Thyroid gland (tissue), 4 donors: ENCODE measurements at places on chromosomes 16 and 17. TPM values are rescaled to one million over a fixed set of nuclear protein-coding genes. Genes with fewer than 3 reads are reported as not detected.

DNA sequence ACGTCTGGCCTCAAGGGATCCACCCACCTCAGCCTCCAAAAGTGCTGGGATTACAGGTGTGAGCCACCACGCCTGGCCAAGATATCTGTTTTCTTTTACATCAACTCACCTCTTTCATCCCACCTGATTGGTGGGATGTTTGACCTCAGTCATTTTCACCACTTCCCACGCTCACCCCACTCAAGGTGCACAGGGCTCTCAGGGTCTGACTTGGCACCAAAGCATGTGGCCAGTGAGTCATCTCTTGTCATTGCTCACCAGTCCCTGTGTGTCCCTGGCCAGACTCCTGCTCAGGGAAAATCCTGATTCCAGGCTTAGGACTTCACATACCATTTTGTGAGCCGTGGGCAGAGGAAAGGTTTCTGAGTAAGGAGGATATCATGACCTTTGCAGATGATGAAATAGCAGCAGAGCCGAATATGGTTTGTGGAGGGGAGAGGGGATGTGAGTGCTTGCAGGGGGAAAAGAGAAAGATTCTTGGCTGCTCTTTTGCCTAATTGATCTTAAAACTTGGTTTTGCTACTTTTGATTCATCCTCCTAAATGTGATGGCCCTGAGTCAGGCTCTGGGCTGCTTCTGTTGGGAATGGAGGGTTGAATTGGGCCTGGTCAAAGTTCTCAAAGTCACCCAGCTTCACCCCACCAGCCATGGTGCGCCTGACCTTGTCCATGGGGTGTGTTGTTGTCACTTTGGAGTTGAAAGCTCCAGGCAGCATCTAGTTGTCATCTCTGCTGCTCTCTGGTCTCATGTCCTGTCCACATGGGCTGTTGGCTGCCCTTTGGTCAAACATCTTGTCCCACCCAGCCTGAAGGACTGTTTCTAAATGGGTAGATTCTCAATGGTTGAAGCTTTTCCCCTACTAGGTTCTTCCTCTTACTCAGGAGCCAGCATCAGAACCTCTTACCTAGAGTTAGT is 6.0 kb upstream of the KCNH6 start:
- no peaks in the 10 kb centered on the region for H3K4me1 ChIP-seq
- H3K4me3 ChIP-seq = no peak overlapping the region
- no peaks in the 10 kb centered on the region for H3K36me3 ChIP-seq

KRTAP4-9 gene
- not detected for total RNA-seq

DNA sequence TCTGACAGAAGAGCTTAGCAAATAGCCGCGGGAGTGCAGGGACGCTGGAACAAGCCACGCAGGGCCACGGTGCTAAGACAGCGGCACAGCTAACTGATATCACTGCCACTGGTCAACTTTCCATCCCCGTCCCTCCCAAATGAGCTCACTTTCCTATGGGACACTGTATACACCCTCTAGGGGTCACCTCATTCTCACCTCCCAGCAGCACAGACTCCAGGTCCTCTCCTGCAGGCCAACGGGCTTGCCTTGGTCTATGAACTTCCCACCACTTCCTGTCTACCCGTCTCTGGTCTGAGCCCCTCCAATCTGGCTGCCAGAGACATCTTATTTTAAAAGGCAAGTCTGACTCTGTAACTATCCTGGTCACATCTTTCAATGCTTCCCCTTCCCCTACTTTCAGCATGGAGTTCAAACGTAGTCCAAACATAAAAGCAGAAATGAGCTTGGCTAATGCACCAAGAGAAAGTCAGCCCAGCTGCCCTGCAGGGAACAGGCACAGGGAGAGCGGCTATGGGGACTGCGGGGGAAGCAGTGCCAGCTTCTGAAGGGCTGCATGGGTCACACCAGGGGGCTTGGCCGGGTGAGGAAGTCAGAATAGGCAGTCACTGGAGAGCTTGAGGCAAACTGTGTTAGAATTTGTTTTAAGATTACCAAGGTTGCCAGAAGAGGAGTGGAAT is 26.3 kb upstream of the SLC38A8 start:
- no peaks in the 10 kb centered on the region for H3K4me1 ChIP-seq
- DNase-seq = no peak
- H3K36me3 ChIP-seq = peaks cover 81% of the 10 kb centered on the region
- H3K27me3 ChIP-seq = no peaks in the 10 kb centered on the region

DNA sequence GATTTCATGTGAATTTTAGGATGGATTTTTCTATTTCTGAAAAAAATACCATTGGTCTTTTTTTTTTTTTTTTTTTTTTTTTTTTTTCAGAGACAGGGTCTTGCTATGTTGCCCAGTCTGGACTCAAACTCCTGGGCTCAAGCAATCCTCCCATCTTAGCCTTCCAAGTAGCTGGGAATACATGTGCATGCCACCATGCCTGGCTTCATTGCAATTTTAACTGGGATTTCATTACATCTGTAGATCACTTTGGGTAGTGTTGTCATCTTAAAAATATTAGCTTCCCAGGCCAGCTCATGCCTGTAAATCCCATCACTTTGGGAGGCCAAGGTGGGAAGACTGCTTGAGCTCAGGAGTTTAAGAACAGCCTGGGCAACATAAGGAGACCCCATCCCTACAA is 54.8 kb downstream of the TOM1L2 start:
- no peak overlapping the region for H3K4me3 ChIP-seq
- no peak overlapping the region for H3K27ac ChIP-seq
- no peaks in the 10 kb centered on the region for H3K36me3 ChIP-seq
- peaks cover 38% of the 10 kb centered on the region for H3K4me1 ChIP-seq
- H3K27me3 ChIP-seq = no peaks in the 10 kb centered on the region
- DNase-seq = no peak

GRCh38 chr17:21375757-21376080 is 438 bp upstream of the KCNJ12 start:
- H3K27me3 ChIP-seq = no peaks in the 10 kb centered on the region
- H3K27ac ChIP-seq = no peak overlapping the region
- H3K36me3 ChIP-seq = no peaks in the 10 kb centered on the region
- no peak overlapping the region for H3K4me3 ChIP-seq
- peaks cover 45% of the 10 kb centered on the region for H3K4me1 ChIP-seq
- DNase-seq = no peak

RNF43 gene
- 4.8 TPM for total RNA-seq

DNA sequence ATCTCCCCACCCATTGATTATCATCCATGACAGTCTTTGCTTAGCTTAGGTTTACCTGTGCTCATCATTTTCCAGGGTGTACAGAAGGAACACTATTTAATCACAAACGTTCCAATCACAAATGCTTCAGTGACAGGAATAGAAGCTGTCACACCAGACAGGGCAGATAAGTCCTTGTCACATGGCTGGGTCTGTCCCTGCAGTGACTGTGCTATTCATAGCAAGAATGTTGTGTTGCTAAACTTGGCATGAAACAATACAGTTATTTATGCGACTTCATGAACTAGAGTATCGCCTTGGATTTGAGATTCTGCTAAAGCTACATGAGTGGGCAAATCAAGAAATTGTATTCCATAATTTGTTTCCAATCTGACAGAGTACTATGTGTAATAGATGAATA is 108.4 kb downstream of the CDH13 start:
- H3K4me3 ChIP-seq = no peak overlapping the region
- no peak overlapping the region for H3K27ac ChIP-seq
- no peaks in the 10 kb centered on the region for H3K36me3 ChIP-seq
- no peaks in the 10 kb centered on the region for H3K4me1 ChIP-seq
- no peaks in the 10 kb centered on the region for H3K27me3 ChIP-seq

- H3K4me1 ChIP-seq = no peaks in the 10 kb centered on the region
- no peak overlapping the region for H3K27ac ChIP-seq
- DNase-seq = no peak
- no peaks in the 10 kb centered on the region for H3K27me3 ChIP-seq
Measured at GRCh38 chr16:86261379-86261778, 248.9 kb upstream of the FOXF1 start.

- no peak for DNase-seq
- no peaks in the 10 kb centered on the region for H3K4me1 ChIP-seq
- H3K27me3 ChIP-seq = no peaks in the 10 kb centered on the region
- H3K36me3 ChIP-seq = no peaks in the 10 kb centered on the region
Measured at GRCh38 chr17:13320046-13320785, 281.5 kb downstream of the HS3ST3A1 start.

DNA sequence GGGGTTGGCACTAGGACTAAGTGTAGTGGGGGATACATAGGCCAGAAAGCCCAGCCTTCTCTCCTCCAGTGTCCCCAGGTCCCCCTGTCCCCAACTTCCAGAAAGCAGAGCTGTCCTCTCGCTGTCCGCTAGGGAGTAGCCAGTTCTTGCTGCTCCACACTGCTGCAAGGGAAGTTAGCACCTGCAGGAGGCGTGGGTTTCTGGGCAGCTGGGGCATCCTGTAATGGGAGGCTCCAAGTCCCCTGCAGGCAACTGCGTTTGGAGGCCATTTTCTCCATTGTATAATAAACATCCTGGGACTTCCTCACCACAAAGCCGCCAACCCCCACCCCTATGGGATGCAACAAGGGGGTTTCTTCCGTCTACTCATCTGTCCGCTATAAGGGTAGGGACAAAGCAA is 1.7 kb downstream of the RPRML start:
- H3K4me3 ChIP-seq = no peak overlapping the region
- H3K36me3 ChIP-seq = no peaks in the 10 kb centered on the region
- peaks cover 13% of the 10 kb centered on the region for H3K27me3 ChIP-seq
- H3K4me1 ChIP-seq = peaks cover 17% of the 10 kb centered on the region
- peak; percentile 18 for DNase-seq
- no peak overlapping the region for H3K27ac ChIP-seq

DNA sequence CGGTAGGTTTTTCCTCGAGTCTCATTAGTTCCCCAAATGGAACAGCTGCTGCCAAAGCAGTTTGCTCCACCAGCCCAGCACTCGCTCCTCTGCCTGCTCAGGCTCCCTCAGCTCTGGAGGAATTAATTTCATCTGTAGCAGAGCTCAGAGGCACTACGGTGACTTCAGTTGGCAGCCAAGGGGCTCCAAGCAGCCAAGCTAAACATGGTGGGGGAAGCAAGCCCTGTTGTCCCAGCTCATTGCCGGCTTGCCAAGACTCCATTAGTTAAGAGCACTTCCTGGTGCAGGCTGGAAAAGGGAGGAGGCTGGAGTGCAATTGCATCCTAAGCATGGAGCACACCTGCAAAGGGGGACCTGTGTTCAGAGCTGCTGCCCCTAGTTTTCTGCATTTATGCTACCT is 78.7 kb upstream of the GPRC5B start:
- DNase-seq = no peak
- H3K36me3 ChIP-seq = no peaks in the 10 kb centered on the region
- no peaks in the 10 kb centered on the region for H3K4me1 ChIP-seq

CIBAR2 gene
- not detected for total RNA-seq

DNA sequence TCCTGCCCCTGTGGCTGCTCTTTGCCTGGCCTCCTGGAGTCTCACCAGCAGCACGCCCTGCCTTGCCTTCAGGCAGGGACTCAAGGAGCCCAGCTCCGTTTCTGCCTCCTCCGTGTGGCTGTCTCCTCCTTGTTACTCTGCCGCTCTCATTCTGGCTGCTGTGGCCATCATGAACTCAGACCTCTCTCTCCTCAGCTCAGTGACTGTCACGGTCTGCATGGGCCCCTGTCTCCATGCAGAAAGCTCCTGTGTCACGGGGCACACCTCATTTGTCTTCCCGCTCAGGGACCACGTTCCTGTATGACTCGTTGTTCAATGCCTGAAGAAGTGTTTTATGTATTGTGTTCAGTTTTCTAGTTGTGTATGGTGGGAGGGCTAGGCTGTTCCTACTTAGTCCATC is 25.3 kb downstream of the RPTOR start:
- no peaks in the 10 kb centered on the region for H3K27me3 ChIP-seq
- no peak overlapping the region for H3K4me3 ChIP-seq
- no peaks in the 10 kb centered on the region for H3K36me3 ChIP-seq
- peaks cover 17% of the 10 kb centered on the region for H3K4me1 ChIP-seq

ENO3 gene
- 8.8 TPM for total RNA-seq

MFAP4 gene
- 43.6 TPM for total RNA-seq

DNA sequence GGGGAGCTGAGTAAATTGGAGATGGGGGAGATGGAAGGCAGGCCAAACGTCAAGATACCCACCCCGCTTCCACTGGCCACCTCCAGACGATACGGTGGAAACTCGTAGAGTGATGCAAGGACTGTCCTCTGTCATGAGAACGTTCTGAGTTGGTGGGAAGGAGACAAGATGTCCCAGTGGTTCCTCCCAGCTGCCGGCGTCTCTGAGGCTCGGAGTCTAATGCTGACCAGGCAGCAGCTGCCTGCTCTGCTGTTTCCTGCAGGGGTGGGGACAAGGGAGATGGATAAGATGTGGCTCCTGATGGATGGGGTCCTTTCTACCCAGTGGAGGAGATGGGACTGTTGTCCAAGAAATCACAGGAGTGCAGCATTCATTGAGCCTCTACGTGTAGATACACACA is 28.2 kb upstream of the C1QL1 start:
- H3K27me3 ChIP-seq = no peaks in the 10 kb centered on the region
- no peak overlapping the region for H3K27ac ChIP-seq
- no peaks in the 10 kb centered on the region for H3K36me3 ChIP-seq
- H3K4me3 ChIP-seq = no peak overlapping the region

GRCh38 chr17:8016632-8017424 is 14.4 kb downstream of the GUCY2D start:
- no peaks in the 10 kb centered on the region for H3K27me3 ChIP-seq
- H3K36me3 ChIP-seq = no peaks in the 10 kb centered on the region
- peak overlapping the region; percentile 31 for H3K27ac ChIP-seq
